ENCODE measurements at places on chromosomes 4 and X.

- no peak for DNase-seq
These were observed 8.1 kb upstream of the TEX13A start for GRCh38 chrX:105228602-105229001.

GRCh38 chr4:2604614-2605013 lies 68.2 kb downstream of the FAM193A start:
- DNase-seq, result no peak

GRCh38 chr4:80365928-80366327 lies 30.4 kb downstream of the CFAP299 start:
- DNase-seq, result peak; percentile 53

DNA sequence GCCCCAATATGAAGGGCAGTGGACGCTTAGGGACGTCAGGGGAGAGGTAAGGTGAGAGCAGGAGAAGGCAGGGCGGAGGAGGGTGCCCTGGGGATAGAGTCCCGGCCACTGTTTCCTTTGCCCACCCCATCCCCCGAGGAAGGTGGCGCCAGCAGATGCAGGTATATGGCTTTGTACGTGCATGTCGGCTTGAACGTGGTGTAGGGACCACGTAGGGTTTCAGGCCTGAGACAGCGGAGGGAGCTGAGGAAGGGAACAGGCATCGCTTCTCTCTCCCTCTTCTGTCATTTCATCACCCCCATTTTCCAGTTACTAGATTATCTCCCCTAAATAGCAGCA lies 97.9 kb downstream of the PHKA2 start:
- DNase-seq, result no peak

- no peak for DNase-seq
These were observed 912.0 kb upstream of the TENM3 start for GRCh38 chr4:181331214-181331613.

DNA sequence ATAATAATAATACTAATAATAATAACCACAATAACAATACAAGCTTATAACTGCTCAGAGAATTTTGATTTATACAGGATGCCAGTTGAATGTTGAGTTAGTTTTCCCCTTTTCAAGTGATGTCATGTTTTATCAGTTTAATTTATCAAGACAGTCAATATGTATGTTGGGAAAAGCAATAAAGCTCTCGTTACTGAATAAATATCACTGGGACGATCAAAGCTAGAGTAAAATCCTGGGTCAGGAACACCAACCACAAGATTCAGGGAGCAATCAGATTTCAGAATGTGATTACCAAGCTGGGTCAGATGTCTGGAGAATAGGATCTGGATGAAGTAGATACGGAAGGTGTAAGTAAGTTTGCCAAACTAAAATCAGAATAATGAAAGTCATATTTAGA lies 179.6 kb downstream of the GRID2 start:
- peak; percentile 12 for DNase-seq

DNA sequence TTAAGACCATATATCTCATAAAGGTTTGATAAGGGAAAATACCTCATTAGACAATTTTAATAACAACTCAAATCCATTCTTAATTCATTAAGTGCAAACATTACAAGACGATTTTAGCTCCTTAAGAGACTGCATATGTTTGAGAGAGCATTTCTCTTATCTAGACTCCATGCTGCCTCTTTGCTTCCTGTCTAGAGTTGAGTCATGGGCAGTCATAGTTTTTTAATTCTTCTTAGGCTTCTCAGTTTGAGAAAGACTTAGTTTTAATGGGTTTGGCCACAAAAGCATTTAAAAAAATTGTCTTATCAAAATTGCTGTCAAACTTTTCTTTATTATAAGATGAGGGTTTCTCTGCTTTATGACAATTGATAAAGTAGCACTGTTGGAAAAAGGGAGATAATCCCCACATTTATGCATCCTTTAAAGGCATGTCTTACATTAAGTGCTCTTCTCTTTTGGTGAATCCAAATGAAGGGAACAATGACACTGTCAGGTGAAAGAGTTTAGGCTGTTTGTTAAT lies 713.4 kb downstream of the PCDH18 start:
- no peak for DNase-seq

- DNase-seq, result no peak
These were observed 39.7 kb downstream of the LGI2 start for GRCh38 chr4:24991015-24991414.

Measured in large intestine (tissue), 12 donors.